ENCODE measurements at places on chromosomes 12 and 14.
A peak's percentile ranks its signal among the peaks of the same experiment; 100 is the strongest.

GRCh38 chr14:60544659-60545058 is 35.7 kb downstream of the SIX6 start:
- DNase-seq = no peak

DNA sequence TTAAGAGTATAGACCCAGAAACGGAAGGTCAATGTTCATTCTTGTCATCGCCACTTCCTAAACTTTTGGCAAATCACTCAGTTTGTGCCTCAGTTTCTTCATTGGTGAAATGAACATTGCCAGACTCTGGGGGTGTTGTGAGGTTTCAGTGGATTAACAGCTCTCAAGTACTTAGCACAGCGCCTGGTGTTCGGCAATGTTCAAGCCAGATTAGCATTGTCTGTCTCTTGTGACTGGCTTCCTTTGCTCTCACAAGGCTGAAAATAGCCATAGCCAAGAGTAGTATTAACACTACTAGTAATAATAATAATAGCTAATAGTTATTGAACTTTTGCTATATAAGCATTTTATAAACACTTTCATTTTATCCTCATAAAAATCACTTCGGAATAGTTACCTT is 71.9 kb downstream of the C12orf75 start:
- no peak for DNase-seq

DNA sequence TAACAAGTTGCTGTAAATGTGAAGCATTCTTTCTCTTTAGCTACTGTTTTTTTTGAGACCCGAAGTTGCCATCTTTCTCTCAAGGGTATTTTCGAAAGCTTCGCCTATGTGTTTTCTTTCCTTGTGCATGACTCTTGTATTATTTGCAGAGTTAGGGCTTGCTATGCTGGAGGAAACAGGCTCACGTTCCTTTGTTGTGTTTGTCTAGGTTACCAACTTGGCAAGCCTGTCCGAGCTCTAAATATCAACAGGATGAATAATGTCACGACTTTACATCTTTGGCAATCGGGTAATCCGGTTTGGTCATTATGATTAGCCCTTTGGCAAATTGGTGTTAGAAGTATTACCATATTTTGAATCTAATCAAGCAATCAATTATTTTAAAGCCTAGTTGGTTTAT is 15.9 kb upstream of the ATP6V0A2 start:
- no peak for DNase-seq

- peak; percentile 90 for DNase-seq
Observed at GRCh38 chr12:79547735-79548609, 142.8 kb downstream of the PAWR start.

GRCh38 chr14:68564826-68565759 is 227.8 kb downstream of the ZFP36L1 start:
- DNase-seq = no peak

DNA sequence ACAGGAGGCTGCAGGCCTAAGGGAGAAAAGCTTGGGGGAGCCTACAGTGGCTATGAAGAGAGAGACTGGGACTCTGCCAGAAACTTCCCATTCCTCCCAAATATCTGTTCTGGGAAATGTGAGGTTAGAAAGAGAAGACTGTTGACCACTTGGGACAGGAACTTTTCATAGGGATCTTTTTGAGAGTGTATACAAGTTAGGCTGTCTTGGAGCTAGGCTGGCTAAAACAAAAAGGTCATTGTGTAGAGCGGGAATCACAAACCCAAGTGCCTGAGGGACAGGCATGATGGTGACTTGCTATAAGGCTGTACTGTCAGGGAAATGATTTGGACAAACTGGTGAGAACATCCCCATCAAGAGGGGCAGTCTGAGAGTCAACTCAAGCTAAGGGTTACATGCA is 175.1 kb downstream of the GRIP1 start:
- no peak for DNase-seq

DNA sequence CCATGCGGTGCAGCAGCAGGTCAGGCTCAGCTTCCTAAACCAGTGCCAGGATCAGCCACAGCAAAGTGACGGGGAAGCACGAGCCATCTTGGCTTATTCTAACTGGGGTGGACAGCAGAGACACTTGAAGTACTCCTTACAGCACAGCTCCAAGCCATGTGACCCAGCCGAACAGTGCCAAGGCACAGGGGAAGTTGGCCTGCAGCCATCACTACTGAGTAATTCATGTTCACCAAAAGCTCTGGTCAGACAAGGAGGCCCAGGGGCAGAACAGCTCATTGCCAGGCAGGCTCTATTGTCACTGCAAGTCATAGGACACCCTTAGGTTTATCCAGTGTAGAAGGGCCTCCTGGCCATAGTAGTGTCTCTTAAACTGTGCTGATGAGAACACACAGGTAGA is 23.4 kb upstream of the SLC35F4 start:
- DNase-seq = no peak

- no peak for DNase-seq
Observed at GRCh38 chr12:96249196-96250118, 55.3 kb downstream of the ELK3 start.

- no peak for DNase-seq
Observed at GRCh38 chr14:101507836-101508150, 53.5 kb upstream of the DIO3 start.

DNA sequence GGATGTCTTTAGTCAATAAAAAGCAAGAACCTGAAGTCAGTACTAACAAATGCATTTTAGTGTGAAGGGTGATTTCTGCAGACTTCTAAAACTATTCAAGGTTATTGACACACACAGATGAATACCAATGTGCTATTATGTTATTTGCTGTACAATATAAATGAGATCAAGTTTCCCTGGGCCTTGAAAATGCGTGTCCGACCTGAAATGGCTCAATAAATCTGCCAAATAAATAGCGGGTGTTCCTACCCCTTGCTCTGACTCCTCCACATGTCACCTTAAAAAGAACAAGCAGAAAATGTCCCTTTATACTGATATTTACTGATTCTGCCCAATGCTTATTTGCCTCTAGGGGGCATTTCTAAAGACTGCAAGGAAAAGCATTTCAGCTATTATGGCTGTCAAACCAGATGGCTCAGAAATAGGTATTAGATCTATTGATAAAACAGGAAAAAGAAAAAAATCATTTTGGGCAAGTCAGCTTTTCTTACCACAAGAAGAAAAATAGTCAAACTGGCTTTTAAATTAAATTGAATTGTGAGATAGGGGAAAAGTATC is 367.3 kb upstream of the KITLG start:
- no peak for DNase-seq

- peak; percentile 12 for DNase-seq
Observed at GRCh38 chr14:91098591-91098990, 15.3 kb upstream of the DGLUCY start.

DNA sequence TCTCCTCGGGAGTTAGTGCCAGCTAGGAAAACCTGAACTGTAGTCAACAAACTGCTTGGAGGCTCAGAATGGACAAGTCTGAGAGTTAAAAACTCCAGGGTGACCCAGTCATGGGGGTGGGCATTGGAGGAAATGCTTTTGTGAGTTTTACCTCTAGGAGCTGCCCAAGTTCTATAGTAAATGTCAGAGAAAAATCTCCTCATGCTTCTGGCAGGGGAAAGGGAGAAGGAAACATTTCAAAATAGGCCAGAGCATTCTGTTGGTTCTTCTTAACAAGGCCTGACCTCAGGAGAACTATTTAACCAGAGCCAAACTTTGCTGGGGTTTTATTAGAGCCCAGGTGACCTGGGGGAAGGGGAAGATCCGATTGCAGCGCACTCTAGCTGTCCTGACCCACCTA is 12.3 kb downstream of the NINJ2 start:
- DNase-seq = no peak

- no peak for DNase-seq
Observed at GRCh38 chr12:100027671-100028070, 42.9 kb upstream of the ANKS1B start.

- no peak for DNase-seq
Observed at GRCh38 chr12:123529686-123530085, 3.8 kb downstream of the RILPL1 start.

GRCh38 chr12:13022851-13023271 is 21.3 kb upstream of the FAM234B start:
- DNase-seq = no peak

GRCh38 chr14:101876555-101876938 is 87.8 kb upstream of the DYNC1H1 start:
- no peak for DNase-seq

DNA sequence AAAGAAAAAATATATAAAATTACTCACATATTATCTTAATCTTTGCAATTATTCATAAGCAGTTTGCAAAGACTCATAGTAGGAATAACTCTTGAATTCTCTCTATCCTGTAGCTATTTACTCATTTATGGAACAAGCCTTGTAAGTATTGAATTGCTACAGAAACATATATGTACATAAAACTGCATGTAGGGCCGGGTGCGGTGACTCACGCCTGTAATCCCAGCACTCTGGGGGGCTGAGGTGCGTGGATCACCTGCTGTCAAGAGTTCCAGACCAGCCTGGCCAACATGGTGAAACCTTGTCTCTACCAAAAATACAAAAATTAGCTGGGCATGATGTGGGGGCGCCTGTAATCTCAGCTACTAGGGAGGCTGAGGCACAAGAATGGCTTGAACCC is 286.2 kb downstream of the PPFIA2 start:
- no peak for DNase-seq

- no peak for DNase-seq
Observed at GRCh38 chr12:4416276-4416675, 29.3 kb downstream of the FGF6 start.

DNA sequence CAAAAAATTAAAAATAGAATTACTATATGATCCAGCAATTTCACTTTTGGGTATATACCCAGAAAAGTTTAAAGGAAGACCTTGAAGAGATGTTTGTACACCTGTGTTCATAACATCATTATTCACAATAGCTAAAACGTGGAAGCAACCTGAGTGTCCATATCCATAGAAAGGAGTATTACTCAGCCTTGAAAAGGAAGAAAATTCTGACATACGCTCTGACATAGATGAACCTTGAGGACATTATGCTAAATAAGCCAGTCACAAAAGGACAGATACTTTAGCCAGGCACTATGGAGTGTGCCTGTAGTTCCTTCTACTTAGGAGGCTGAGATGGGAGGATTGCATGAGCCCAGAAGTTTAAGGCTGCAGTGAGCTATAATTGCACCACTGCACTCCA is 6.1 kb upstream of the RD3L start:
- DNase-seq = no peak

DNA sequence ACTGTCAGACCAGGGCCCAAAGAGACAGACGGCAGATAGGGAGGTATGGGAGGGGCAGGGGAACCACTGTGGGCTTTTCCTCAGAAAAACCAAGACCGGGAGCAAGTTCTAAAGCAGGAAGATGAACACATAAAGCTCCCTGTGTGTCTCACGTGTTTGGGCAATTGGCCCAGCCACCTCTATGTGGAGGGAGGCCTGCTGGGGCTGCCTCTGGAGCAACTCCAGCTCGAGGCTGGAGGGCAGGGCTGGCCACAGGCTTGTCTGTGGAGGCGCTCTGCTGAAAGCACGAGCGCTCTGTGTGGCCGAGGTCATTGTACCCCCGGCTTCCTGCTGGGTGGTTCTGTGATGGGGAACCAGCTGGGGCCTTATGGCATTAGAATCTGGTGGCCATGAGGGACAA is 36.4 kb downstream of the TRAFD1 start:
- DNase-seq = no peak

- no peak for DNase-seq
Observed at GRCh38 chr12:52611080-52611468, 7.3 kb downstream of the KRT73 start.

DNA sequence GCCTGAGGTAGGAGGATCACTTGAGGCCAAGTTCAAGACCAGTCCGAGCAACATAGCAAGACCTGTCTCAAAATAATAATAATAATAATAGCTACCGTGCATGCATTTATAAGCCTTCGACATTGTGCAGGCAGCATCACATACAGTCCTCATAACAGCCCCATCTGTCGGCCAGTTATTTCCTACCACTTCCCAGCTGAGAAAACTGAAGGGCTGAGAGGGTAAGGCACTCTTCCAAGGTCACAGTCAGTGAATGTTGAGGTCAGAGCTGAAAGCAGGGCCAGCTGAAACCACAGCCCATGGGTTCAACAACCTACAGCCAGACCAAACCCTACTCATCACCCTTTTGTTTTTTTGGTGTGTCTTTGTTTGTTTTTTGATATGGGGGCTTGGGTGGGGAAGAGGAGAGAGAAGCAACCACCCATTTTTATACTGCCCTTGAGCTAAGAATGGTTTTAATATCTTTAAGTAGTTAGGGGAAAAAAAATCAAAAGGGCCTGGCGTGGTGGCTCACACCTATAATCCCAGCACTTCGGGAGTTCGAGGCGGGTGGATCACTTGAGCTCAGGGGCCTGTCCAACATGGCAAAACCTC is 16.8 kb upstream of the ITPK1 start:
- DNase-seq = no peak

DNA sequence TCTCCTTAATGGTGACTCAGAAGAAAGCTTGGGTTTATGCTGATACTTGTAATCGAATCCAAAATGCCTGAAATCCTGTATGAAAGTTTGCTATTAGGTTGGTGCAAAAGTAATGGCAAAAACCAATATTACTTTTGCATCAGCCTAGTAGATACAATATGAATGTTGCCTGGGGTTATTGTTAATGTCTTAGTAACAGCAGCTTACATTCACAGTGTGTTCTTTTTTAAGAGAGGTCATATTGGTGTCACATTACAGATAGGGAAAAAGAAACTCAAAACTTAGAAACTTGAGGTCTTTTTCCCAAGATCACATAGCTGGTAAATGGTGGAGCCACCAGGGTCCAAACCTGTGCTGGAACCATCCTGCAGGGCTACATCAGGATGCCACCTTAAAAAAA is 25.2 kb downstream of the SRGAP1 start:
- DNase-seq = no peak

- no peak for DNase-seq
Observed at GRCh38 chr14:93063393-93063792, 52.3 kb downstream of the ITPK1 start.

GRCh38 chr12:70468741-70469140 is 102.7 kb downstream of the KCNMB4 start:
- no peak for DNase-seq

GRCh38 chr12:108612788-108613282 is 15.0 kb upstream of the TMEM119 start:
- peak; percentile 9 for DNase-seq

Measured in kidney glomerular epithelial cell (primary cell).